A549 treated with dexamethasone at 1 μM for 4 hours (cell line): ENCODE measurements at places on chromosomes 6 and 20. TPM values are rescaled to one million over a fixed set of nuclear protein-coding genes. Genes with fewer than 3 reads are reported as not detected.

The WFDC5 gene
- not detected in 5 replicates for total RNA-seq

The TRIM15 gene
- not detected in 5 replicates for total RNA-seq

The ETV7 gene
- 0.09 to 0.28 TPM (median 0.13 TPM) in 5 replicates for total RNA-seq

The TMC2 gene
- total RNA-seq: 0.02 TPM in 1 of 5 replicates, not detected in the others

The PROKR2 gene
- total RNA-seq: not detected in 5 replicates

The WFDC10B gene
- total RNA-seq: not detected in 5 replicates

The TCF21 gene
- total RNA-seq: 0.02 to 0.06 TPM (median 0.04 TPM) in 4 of 5 replicates, not detected in the other

The EPM2A gene
- 2.8 to 3.4 TPM (median 3.1 TPM) in 5 replicates for total RNA-seq

The ECT2L gene
- total RNA-seq: not detected in 5 replicates

The RFX6 gene
- not detected in 5 replicates for total RNA-seq

The OOEP gene
- not detected in 5 replicates for total RNA-seq

The HLA-DOB gene
- 0.08 to 0.21 TPM (median 0.09 TPM) in 3 of 5 replicates, not detected in the others for total RNA-seq

The AGER gene
- 0.47 to 1.8 TPM (median 1.4 TPM) in 5 replicates for total RNA-seq

The PDE10A gene
- total RNA-seq: 21.7 to 28.7 TPM (median 24.1 TPM) in 5 replicates

The C20orf96 gene
- total RNA-seq: 9.5 to 10.7 TPM (median 10.1 TPM) in 5 replicates

The OR2B6 gene
- total RNA-seq: 0.14 TPM in 1 of 5 replicates, not detected in the others
